ENCODE measurements at places on chromosomes 2 and 18.
A peak's percentile ranks its signal among the peaks of the same experiment; 100 is the strongest.

GRCh38 chr2:82636402-82637020 lies 1822.6 kb downstream of the SUCLG1 start:
- ATAC-seq, result no peak

DNA sequence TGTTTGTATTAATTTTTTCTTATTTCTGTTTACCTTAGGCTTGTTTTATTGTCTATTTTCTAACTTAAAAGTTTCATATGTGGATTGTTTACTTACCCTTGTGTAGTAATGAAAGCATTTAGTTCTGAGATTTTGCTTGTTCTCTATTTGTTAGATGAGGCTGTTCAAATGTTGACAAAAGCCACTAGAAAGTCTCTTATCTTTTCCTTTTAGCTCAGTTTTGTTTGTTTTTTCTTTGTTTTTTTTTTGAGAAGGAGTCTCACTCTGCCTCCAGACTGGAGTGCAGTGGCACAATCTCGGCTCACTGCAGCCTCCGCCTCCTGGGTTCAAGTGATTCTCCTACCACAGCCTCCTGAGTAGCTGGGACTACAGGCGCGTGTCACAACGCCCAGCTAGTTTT lies 30.9 kb downstream of the USP14 start:
- ATAC-seq, result no peak

DNA sequence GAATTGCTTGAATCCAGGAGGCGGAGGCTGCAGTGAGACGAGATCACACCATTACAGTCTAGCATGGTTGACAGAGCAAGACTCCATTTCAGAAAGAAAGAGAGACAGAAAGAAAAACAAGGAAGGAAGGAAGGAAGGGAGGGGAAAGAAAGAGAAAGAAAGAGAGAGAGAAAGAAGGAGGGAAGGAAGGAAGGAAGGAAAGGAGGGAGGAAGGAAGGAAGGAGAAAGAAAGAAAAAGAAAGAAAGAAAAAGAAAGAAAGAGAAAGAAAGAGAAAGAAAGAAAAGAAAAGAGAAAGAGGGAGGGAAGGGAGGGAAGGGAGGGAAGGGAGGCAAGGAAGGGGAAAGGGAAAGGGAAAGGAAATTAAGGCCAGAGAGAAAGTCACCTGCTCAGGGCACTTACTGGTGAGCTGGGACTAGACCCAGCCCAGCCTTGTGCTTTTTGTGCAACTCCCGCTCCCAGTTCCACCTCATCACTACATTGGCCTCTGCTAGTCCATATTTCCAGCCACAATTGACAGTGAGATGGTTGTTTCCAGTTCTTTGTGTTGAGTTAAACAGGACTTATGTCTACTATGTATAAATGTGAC lies 35.7 kb downstream of the MOGAT1 start:
- no peak for ATAC-seq

GRCh38 chr2:56199492-56199891 lies 15.7 kb downstream of the CCDC85A start:
- ATAC-seq, result no peak

DNA sequence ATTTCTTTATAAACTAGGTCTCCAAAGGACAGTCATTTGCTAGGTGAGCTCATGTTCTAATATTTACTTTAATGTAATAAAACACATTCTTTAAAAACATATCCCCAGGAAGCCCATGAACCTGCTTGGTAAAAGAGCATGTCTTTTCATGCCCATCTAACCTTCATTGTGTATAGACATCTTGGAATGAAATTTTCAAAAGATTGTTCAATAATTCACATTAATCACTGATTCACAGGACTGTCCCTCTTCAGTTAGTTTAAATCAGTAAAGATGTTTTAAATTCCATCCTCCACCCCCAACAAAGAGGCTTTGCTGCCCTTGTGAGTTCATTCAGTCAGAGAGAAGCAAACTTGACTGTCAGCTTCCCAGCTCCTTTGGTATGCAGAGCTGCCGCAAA lies 633.4 kb upstream of the CELF4 start:
- no peak for ATAC-seq

- ATAC-seq, result peak; percentile 83
Observed at GRCh38 chr2:231161877-231162329, 36.5 kb upstream of the ARMC9 start.

Data from gastroesophageal sphincter (tissue), 4 donors.